NCI-H446 (cell line): ENCODE measurements at places on chromosomes 7 and 10.

GRCh38 chr10:3948843-3949242, 163.8 kb upstream of the KLF6 start:
- DNase-seq = no peak

GRCh38 chr10:119103903-119104653, at the start of gene DENND10:
Gene DENND10, plus strand, starts transcription at chr10:119104113. Its CDS starts 30 bp downstream, at chr10:119104143.
- DNase-seq = peak; percentile 31

DNA sequence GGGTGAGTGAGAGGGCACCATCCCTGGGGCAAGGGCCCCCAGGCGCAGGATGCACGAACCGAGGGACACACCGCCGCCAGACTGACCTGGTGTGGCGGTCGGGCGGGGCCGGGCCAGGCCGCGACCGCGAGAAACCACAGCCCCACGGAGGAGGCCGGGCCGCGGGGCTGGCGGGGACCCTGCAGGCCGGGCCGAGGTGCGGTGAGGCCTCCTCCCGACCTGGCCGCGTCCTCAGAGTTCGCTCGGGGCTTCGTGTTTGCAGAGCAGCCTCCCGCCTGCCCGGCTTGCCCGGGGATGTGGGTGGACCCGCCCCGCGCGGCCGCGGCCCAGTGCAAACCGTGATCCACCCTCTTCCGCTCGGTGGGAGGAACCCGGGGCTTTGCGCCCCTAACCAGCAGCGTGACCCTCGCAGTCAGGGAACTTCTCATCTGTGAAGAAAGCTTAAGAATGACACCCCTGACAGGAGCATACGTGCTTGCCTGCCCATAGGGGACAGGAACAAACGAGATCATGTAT, 20.6 kb upstream of the HOXA13 start:
- DNase-seq = no peak

DNA sequence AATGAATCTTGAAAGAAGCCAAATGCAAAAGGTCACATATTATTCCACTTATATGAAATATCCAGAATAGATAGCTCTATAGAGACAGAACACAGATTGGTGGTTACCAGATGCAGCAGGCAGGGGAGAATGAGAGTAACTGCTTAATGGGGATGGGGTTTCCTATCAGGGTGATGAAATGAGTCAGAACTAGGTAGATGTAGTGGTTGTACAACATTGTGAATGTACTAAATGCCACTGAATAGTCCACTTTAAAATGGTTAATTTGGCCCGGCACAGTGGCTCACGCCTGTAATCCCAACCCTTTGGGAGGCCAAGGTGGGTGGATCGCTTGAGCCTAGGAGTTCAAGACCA, 9.4 kb upstream of the SLC25A28 start:
- no peak for DNase-seq

DNA sequence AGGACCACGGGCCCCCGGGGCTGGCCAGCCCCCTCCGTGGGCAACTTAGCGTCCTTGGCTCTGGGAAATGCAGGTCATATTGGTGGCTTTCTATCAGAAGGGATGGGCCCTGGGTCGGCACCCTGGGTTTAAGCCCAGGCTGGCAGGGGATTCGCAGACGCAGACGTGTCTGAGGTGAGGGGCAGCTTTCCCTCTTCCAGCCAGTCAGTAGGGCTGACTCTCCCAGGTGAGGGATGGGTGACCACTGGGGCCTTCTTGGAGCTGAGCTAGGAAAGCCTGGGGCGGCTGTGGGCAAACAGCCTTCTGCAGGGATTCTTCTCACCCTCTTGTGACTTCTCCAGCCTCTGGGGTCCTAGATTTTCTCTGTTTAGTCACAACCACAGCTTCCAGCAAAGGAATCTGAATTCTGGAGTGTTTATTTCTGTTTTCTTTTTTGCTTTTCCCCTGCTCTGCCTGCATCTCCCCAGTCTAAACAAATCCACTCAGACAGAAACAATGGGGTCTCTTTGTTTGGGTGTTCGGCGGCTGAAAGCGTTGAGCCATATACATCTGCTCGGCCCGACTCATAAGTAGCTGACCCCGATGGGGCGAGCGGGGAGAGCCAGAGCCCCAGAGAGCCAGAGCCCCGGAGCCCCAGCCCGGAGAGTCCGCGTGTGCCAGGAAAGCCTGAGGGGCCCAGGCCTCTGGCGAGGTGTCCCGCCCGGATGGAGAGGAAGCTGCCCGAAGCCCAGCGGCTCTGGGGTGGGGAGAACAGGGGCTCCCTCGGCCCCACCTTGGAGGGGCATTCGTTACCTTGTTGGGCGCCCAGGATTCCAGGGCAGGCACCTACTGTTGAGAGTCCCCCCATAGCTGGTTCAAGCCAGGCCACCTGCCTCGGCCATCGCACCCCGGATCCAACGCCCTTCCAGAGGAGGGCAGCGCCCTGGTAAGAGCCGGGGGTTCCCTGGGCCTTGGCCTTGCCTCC, 2.0 kb downstream of the MNX1 start:
- no peak for DNase-seq

DNA sequence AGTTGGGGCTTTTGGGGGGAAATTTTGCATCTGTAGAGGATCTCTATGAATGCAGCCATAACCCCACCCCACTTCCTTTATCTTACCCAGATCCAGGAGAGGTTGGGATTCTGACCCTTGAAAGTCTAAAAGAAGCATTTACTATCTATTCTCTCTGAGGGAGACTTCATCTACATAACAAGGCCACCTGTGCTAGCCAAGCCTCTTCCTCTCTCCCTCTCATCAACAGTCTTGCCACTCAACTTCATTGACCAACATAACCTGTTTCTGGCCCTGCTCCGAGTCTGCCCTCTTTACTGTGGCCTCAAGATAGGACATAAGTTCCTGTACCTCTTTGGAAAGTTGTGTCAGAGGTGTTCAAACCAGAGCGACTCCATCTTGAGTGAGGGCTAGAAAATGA, 19.4 kb downstream of the TUBAL3 start:
- no peak for DNase-seq

DNA sequence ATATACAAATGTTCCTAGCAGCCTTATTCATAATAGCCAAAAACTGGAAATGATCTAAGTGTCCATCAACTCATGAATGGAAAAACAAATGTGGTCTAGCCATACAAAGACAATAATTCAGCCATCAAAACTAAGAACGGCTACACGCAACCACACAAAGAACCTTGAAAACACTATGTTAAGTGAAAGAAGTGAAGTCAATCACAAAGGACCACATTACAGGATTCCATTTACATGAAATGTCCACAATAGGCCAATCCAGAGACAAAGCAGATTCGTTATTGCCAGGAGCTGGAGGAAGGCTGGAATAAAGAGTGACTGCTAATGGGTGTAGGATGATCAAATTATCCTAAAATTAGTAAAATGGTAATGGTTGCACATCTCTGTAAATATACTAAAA, 21.1 kb downstream of the MKRN1 start:
- no peak for DNase-seq

DNA sequence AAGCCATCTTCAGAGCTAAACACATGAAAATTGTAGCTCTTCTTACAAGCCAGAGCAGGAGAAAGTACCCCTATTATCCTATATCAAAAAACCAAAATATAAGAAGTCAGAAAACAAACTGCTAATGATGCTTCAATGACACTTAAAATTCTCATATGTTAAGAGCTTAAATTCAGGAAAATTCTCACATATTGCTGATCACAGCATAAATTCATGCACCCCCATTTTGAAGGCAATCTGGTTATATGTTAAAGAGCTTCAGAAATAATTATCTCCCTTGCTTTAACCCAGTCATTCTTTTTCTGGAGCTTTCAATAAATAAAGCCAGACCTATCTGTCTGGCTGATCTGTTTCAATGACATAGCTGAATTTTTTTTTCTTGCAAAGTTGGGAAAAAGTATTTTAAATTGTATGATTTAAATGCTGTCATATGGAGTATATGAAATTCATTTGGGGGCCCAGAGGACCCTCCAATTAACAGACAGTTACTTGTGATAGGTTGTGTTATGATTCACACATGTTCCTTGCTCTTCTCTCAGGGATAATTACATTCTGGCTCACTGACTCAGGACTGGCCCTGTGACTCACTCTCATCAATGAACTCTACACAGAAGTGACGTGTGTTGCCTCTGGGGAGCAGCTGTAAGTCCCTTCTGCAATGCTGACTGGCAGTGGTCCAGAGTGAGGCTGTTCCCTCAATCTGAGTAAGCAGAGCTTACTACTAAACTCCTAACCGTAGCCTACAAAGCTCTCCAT, 85.2 kb downstream of the HGF start:
- DNase-seq = peak; percentile 97

DNA sequence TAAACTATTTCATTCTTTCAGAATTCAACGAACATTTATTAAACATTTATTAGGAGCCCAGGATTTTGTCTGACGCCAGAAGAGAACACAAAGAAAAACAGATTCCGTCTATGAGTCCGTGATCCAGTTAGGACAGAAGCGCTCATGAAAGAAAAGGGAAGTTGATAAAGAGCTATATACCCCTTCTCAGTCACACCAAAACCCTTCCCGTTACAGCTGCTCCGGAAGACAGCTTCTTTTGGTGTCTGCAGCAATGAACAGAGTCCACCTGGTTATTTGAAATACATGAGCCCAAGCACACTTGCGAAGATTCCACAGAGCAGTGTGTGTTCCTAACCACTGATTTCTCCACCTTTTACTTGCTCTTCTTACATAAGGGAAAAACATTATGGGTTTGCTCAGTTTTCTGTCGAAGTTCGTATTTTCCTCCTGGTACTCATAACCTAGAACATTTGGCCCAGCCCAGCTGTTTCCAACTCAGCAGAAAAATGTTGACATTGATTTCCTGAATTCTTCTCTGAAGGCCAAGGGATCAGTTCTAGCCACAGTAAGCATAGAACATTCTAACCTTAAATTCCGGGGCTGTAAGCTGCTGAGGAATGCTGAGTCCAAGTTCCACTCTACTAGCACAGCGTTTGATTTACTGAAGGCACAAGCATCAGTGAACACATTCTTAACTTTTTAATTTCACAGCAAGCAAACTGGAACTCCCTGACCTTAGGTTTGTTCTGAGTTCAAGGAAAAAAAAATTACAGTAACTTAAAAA, 206.5 kb downstream of the SORCS1 start:
- no peak for DNase-seq

GRCh38 chr7:36299223-36299774, 90.4 kb upstream of the ANLN start:
- DNase-seq = no peak

DNA sequence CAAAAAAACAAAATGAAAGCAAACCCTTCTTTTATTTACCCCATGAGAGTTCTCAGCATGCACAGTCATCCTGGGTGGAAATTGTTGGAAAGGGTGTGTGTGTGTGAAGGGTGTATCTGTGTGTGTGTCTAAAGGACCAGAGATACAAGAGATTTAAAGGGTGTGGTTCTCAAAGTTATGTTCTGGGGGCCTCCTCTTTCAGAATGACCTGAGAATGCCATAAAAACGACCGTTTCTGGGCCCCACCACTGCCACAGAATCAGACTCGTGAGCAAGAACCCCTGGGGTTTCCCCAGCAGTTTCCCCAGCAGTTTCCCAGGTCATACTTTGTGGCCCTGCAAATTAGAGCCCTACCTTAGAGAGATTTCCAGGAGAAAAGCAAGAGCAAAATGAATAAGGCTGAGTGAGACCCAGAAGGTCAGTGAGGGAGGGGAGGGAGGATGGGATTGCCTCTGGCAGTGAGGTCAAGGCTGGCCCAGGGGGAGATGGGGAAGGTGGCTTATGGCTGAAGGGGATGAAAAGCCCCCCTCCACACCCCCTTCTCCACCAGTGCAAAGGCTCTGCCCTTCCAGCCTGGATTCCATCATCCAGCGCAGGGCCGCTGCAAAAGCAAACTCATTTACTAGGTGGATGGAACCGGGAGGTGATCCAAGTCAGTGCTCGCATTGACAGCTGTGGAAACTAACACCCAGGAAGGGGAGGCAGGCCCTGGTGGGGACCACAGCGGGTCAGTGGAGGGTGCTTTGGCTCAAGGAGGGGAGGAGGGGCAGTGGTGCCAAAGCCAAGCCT, 10.2 kb downstream of the PYROXD2 start:
- DNase-seq = no peak

- no peak for DNase-seq
Observed at GRCh38 chr7:36775676-36776075, 51.4 kb upstream of the AOAH start.

- DNase-seq = no peak
Observed at GRCh38 chr7:36615852-36616540, 108.3 kb downstream of the AOAH start.

DNA sequence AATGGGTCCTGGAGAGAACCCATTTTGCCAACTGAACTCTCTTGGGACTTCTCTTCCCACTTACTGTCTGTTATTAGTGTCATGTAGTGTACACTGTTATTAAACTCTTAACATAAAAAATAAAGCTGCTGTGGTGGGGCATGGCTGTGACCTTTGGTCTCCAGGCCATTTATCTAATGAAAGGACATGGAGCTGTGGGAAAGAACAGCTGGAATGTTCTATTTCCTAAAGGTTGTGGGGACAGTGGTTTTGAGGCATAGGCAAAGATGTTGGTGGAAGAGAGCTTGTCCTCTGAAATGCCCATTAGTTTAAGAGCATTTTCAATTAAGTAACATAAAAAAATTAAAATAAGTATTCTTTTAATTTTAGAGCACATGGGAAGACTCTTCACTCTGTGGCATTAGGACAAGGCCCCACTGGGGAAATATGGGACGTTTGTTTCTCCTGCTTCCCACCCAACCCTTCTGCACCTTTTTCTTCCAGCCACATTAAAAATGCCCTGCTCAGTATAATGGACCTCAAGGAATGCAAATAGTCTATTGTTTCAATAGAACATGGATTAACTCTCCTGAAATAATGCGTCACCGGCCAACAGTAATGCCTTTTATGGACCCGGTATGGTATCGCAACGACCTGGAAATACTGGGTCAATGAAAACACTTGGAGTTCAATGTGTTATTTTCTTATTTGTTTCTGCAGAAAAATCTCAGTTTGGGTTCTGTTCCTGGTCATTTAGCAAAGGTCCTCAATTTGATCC, 149.6 kb downstream of the BUB3 start:
- DNase-seq = no peak

GRCh38 chr7:69269806-69270205, 328.5 kb upstream of the AUTS2 start:
- no peak for DNase-seq

- no peak for DNase-seq
Observed at GRCh38 chr10:96577069-96577468, 9.7 kb downstream of the TM9SF3 start.

GRCh38 chr7:94394437-94395140, at the start of gene COL1A2:
Gene COL1A2, plus strand, starts transcription at chr7:94394895. Its CDS starts 137 bp downstream, at chr7:94395032.
- no peak for DNase-seq

GRCh38 chr10:75613685-75614504, 182.5 kb downstream of the LRMDA start:
- no peak for DNase-seq

- DNase-seq = no peak
Observed at GRCh38 chr7:149524394-149524793, 26.8 kb upstream of the ZNF746 start.

DNA sequence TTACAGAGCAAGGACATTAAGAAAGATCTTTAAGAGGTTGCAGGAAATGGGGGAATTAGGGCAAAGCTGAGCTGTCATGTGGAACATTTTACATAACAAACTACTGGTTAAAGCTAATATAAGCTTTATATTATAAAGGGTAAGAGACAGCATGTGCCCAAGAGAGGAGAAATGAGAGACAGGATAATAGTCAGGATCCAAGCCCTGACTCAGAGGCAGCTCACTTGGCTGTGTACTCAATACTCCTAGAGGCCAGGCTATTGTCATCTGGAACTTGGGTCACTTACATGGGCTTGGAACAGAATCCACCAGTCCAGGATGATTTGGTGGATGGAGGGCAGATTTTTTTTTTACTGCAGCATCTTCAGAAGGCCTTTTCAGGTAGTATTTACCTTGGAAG, 418.6 kb upstream of the ZMIZ1 start:
- DNase-seq = no peak

GRCh38 chr7:106329971-106330733, 45.4 kb upstream of the NAMPT start:
- DNase-seq = no peak
